ENCODE measurements at places on chromosomes 7 and 10.

DNA sequence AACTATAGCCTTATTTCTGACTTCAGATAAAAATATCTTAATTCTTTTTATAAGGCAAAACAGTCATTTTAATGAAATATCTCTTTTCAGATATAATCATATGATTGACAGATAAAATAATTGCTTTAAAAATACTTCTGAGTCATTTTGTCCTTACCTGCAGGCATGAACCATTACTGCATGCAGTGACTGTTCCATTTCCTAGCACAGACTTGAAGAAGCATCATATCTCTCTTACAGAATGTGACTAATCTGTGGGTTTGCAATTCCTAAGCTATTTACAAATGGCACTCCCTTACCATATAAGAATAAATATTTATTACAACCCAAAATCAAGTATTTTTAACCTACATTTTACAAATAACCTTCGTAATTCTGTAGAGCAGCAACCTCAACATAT, 120.7 kb downstream of the SRPK2 start:
- DNase-seq: peak; percentile 87

- peak; percentile 76 for DNase-seq
Measured at GRCh38 chr10:6409971-6410643, 170.0 kb downstream of the PRKCQ start.

GRCh38 chr7:30923774-30924413, 12.2 kb downstream of the AQP1 start:
- no peak for DNase-seq

DNA sequence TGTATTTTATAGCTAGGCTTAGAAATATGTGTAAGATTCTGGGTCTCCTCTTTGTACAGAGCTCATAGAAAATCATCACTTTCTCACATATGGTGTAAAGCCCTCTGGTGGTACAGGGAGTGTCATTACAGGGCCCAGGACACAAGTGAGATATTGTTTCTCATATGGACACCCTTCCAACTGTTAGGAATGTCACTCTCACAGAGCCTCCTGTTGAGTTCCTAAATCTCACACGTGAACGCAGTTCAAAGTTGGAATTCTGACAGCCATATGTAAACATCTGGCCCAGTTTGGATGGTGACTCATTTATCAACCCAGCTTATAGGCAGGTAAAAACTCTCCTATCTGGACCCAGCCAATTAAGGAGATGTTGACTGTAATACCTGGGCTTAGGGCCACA, 35.4 kb upstream of the ZNF107 start:
- DNase-seq: peak; percentile 15

- peak; percentile 47 for DNase-seq
Measured at GRCh38 chr7:116492654-116493109, 6.9 kb upstream of the CAV2 start.

DNA sequence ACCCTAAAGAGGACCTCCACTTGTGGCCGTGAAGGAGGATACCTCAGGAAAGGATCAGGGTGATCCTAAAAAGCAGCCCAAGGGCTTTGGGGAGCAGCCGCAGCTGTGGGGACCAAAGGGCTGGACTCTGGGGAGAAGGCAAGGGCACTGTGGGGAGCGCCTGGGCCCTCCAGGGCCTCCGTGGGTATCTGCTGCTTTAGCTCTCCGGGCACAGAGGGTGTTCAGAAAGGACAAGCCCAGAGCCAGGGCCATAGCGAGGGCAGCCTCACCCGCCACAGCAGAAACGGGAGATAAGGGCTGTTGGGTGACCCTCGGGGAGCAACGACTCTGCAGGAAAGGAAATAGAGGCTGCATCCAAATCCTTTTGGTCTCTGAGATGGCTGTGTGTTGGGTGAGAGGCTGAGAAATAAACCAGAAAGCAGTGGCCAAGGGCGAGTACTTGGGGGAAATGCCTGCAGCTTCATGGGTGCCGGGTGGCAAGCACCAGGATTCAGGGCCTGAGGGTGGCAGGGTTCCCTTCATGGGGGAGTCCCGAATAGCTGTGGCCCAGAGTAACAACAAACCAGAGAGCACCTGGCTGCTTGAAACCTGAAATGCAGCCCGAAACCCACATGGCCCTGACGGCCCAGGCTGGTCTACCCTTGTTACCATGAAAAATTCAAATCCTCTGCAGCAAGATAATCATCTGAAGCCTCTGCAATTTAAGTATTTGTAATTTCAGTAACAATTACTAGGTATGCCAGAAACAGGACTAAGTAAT, 95.2 kb downstream of the VIPR2 start:
- DNase-seq: no peak

DNA sequence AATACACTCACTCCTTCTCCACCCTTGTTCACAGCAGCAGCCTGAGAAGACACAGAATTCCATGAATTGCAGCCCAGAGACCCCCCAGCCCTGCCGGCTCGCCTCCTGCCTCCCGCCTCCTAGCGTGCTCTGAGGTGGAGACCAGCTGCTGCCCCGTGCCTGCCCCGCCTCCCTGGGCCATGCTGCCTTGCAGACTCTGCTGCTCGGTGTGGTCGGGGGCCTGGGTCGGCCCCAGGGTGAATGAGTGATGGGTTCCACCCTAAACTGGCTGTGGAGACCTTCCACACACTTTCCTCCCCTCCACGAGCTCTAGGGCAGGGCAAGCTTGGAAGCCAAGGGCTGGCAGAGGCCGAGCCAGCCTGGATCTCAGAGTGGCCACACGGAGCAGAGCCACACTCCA, 479.3 kb downstream of the DNAJB6 start:
- DNase-seq: no peak

DNA sequence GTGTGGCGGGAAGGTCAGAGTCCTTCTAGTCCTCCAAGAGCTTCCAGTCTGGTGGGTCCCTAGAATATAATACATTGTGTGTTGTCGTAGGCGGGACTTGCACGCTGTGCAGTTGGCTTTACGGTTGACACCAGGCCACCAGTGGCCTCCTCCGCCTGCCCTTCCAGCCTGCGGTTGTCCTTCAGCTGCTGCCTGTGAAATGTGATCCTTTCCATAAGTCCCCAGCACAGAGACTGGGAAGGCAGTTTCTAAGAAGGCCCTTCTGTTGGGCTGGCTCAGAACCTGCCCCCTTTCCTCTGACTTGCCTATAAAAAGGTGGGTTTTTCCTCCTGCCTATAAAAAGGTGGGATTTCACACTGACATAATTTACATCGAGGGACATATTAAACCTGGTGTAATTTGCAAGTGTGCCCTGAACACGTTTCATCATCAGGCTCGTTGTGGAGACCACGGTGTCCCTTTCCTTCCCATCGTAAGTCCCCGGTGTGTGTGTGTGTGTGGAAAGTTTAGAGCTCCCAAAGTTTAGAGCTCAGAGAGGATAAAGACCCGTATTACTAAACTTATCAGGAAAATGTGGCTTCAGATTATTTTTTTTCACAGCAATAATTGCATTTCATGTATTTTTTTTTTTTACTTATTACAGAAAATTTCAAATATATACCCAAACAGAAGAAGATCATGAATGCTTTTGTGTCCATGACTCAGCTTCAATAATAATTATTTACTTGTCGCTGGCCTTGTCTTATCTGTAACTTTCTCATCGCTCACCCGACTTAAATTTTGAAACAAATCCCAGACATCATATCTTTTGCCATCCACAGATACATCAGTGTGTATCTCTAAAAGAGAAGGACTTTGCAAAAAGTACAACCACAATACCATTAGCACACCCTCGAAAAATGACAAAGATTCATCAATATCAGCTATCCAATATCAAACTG, 45.1 kb downstream of the CUX1 start:
- DNase-seq: peak; percentile 27

GRCh38 chr10:84356928-84357327, 28.5 kb downstream of the CCSER2 start:
- DNase-seq: no peak

- DNase-seq: no peak
Measured at GRCh38 chr10:89163265-89163995, 43.7 kb downstream of the CH25H start.

DNA sequence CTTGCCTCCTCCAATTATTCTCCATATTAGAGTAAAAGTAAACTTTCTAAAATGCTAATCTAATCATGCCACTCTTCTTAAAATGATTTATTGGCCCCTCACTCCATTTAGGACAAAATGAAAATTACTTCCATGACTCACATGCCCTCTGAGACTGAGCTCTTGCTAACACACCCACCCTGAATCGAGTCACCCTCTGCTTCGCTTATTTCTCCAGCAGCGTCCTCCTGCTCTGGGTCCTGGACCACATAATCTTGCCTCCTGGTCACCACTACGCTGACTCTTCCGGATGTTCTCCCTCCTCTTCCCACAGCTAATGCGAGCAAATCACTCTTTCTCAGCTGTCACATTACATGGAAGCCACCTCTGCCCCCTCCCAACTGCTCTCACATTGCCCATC, 384.0 kb upstream of the FZD8 start:
- peak; percentile 22 for DNase-seq

GRCh38 chr10:5666008-5666840, at the start of gene ASB13:
Gene ASB13 (minus strand): TSS chr10:5666595. CDS start chr10:5666551, 44 bp downstream.
- peak; percentile 20 for DNase-seq

- DNase-seq: no peak
Measured at GRCh38 chr10:105986912-105987635, 1177.4 kb downstream of the SORCS1 start.

- peak; percentile 22 for DNase-seq
Measured at GRCh38 chr10:17756557-17757217, 4.7 kb downstream of the TMEM236 start.

GRCh38 chr7:37974711-37975110, 54.3 kb downstream of the EPDR1 start:
- no peak for DNase-seq

- no peak for DNase-seq
Measured at GRCh38 chr7:38215115-38215514, 37.1 kb downstream of the STARD3NL start.

- DNase-seq: no peak
Measured at GRCh38 chr10:71761105-71761511, 12.2 kb downstream of the VSIR start.

GRCh38 chr7:69395061-69395714, 203.1 kb upstream of the AUTS2 start:
- no peak for DNase-seq

DNA sequence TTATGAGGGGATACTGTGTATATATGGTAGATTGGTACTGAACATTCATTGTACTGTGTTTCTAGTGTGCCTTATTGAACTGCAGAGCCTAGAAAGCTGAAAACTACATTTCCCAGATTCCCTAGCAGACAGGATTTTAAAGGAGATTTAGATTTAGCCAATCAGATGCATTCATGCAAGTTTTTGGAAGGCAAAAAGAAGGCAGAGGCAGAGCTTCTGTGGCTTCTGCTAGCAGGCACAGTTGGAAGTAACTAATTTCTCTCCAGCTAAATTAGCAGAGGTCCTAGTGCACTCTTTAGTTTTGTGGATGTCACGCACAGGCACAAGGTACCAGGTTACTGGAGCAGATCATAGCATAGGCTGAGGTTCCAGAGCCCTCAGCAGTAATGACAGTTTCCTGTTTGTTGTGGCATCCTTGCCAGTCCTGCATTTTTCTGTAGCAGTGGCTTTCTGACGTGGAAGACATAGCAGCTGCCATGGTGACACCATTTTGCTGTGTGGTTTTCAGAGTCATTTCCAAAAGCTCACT, 83.7 kb upstream of the CCDC71L start:
- DNase-seq: no peak

DNA sequence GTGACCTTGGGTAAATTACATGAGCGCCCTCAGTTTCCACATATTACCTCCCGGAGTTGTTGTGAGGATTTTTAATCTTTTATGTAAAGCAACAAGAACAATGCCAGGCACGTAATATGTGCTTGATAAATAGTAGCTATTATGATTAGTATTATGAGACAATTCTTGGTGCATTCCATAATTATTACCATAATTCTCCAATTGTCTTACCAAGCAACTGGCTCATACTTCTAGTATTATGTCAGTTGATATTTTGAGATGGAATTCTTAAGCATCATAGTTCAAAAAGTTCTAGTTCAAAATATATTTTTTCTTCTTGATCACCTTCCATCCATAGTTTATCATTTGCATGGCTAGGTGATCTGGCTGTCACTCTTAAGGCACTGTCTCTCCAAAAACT, 259.0 kb downstream of the BBS9 start:
- DNase-seq: peak; percentile 18

GRCh38 chr7:28078036-28078901, 102.3 kb downstream of the JAZF1 start:
- DNase-seq: peak; percentile 62

DNA sequence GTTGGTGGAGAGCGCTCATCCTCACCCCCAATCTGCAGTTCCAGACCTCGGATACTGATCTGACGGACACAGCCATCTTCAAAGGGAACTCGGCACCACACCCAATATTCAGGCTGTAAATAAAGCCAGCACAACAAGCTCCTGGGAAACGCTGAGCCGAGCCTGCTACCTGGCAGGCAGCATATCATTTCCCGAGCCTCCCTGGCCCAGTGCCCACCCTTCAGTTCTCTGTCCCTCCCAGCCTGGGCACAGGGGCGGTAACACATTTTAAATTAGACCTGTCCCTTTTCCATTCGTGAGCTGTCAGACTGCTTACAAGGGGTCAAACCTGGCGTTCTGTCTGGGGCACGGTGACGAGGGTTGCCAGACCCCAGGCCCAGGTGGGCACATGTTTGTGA, 250.5 kb downstream of the ARHGAP12 start:
- DNase-seq: no peak

DNA sequence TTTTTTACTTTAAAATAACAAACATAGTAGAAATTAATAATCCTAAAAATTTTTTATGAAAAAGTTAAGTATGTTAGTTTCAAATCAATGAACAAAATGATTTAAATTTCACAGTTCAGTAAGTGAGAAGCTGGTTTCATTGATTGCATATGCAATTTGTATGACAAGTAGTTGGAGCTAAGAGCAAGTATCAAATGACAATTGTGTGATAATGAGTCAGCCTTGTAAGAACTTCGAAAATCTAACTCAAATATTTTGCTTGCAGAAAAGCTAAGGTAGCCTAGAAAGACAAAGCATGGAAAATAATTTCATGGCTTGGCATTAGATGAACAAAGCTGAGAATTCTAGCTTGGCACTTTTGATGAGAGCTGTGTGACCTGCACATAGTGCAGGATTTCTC, 111.5 kb downstream of the HDAC9 start:
- DNase-seq: peak; percentile 64

DNA sequence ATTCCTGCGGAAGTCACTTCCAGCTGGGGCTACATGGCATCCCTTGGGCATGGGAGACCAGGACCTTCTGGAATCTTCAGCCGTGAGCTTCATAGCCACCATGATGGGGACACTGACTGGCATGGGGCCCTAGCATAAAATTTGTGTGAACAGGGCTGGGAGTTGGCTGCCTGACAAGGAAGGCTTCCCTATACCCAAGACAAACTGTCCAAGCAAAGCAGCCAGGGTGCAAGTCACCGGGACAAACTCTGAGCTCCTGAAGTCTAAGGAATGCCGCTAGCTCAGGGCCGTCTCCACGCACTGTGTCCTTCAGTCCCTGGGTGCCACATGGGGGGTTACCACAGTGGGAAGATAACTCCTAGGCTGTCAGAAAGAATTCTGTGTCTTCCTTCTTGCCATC, 627.4 kb downstream of the CALN1 start:
- DNase-seq: no peak

- peak; percentile 46 for DNase-seq
Measured at GRCh38 chr10:124728071-124728829, 15.9 kb downstream of the FAM53B start.

DNA sequence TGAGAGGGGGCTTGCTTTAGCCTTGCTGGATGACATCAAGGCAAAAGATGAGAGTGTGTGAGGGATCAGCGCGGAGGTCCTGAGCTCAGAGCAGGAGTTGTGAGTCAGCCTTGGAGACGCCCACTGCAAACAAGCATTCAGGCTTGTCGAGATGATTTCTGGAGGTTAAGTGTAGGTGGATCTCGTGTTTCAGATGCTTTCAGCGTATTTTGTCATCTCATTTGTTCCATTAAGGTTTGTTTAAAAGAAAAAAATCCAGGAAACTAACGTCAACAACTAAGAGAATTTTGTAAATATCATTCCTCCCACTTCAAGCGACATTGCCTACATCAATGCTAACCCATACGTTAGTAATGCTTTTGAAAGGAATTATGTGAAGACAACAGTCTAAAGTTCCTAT, 715.4 kb upstream of the NRP1 start:
- DNase-seq: peak; percentile 82

All from IMR-90 (cell line).